ENCODE measurements at places on chromosomes 11 and 22.

GRCh38 chr11:112558691-112559090, 298.0 kb upstream of the PLET1 start:
- DNase-seq, result no peak

DNA sequence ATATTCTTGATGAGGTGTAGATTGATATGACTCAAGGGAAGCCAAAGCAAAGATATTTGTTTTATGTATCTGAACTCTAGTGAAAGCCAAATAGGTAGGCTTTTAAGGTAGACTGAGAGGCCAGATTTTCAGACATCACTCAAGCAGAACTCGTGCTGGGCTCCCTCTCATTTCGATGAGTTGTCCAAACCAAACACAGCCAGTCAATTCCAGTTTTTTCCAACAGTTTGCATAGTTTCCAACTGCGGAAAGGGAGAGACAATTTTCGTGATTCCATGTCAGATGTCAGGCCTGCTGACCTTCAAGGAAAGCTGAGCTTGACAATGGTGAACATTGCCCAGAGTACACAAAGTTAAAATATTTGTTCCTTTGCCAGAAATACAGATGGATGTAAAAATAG, 110.9 kb upstream of the MPPED2 start:
- no peak for DNase-seq

DNA sequence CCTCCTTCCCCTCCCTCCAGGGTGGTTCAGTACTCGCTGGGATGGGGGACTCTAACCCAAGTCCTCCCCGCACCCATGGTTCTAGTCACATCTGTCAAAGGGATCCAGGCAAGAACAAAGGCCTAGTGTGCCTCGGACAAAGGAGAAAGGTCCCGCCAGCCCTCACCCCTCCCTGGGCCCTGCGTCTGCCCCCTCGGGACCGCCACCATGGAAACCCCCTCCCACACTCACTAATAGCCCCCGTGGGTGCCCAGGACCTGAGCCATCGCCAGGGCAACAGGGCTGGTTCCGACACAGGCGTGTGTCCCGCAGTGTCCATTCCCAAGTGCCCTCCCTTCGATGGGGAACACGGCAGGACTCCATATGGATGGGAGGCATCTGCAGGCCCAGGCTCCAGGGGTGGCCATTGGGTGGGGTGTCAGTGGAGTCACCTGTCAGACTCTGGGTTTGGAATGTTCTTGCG, 5.1 kb upstream of the CARNS1 start:
- no peak for DNase-seq

DNA sequence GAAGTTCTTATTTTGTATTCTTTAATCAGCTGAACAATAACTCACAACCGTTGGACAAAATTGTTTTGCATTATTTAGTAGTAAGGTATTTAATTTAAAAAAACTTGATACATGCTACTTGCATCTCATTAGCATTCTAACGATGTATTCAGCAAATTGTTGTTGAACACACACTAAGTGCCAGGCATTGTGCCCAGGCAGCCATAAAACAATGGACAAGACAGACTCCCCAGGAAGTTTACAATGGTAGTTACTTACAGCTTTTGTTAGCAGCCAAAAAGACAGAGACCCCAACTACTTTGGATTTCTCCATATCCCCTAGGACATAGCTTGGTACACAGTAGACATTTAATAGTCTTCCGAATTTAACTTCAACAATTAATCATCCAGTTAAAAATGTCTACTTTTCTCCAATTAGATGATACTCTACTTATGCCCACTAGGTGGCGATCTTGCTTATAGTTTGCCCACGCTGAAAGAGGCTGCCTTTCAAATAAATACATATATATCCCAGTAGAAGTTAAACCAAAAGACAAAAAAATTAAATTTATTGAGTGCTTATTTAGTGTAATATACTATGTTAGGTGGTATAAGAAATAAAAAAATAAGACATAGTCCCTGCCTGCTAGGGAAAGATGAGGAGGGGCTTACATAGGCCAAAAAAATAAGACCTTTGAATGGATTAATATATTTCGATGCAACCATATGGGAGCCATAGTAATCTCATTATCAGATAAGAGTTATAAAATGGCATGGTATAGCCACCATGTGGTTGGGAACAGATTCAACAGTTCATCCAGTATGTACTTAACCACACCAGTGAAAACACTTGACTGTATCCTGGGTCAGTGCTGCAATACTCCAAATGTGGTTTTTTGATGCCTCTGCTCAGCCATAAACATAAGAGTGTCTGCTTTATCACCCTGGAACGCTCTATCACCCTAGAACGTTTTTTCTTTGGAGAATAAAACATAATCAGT, 2.0 kb upstream of the FJX1 start:
- peak; percentile 57 for DNase-seq

- no peak for DNase-seq
Measured at GRCh38 chr11:73990730-73991129, 8.1 kb upstream of the UCP2 start.

DNA sequence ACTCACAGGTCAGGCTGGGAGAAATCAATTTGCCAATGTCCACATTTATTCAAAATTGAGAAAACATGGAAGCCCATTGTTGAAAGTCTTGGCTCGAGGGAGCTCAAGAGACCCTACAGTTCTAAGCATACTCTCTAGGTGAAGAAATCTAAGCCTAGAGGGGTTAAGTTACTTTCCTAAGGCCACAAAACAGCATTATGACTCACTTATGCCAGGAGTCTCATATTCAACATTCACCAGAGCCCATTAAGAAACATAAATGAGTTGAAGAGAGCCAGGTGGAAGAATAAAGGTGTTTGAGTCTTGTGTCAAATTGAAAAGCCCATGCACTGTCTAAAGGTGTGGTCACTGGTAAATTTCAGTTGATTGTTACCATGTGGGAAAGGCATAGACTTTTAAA, 108.1 kb downstream of the INSC start:
- no peak for DNase-seq

- no peak for DNase-seq
Measured at GRCh38 chr11:132114185-132114584, 743.8 kb downstream of the NTM start.

DNA sequence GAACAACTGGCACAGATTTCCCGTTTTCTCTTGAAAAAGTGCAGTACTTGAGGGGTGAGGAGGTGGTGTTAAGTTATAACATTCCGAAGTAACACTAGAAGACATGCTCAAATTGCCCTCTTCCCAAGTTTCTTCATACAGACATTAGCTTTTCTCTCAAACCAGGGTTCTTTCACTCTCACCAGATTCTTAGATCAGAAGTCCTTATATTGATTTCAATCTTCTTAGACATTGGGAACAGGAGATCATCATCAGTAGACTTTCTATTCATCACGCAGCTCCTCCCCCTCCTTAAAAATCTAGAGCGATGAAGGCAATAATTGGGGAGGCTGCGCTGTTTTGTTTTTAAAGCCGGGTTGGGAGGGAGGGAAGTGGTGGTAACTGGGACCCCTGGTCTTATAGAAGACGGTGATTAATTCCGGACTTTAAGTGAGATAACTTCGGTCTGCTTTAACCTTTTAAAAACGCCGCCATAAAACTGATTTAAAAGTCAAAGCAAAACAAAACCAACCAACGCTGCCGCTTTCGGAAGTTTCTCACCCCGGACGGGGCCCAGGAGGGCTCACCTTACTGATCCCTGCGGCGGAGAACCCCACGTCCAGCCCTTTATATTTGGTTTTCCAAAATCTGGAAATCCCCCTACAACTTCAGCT, 665 bp downstream of the USP28 start:
- DNase-seq, result peak; percentile 25

DNA sequence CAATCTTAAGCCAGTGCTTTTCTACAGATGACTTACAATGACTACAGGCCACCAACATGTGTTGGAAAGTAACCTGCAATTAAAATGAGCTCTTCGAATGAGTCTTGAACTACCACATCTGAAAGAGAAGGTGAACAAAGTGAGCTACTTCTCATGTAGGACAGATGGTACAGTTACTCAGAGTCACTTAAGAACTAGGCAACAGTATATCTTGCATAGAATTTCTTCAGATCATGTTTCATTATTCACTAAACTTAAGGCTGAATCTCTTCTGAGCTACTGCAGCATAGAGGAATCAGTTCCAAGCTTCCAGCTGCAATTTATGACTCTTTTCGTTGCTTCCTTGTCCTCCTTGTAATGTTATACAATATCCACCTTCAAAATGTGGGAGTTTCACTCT, 270.9 kb downstream of the TTC28 start:
- DNase-seq, result no peak

DNA sequence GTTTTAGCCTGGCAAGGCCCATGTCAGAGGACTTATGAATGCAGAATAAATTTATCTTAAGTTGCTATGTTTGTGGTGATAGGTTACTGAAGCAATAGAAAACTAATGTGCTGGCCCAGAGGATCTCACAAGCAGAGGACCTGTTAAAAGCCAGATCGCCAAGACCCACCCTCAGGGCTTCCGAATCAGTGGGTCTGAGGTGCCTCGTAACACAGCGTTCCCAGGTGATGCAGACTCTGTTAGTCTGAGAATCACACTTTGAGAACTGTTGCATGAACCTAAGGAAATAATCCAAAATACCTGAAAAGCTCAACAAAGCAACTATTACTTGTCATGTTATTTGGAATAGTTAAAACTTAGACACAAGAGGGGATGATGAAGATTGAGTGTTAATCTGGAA, 6.7 kb upstream of the SCARF2 start:
- DNase-seq, result no peak

- no peak for DNase-seq
Measured at GRCh38 chr22:27466778-27467438, 334.6 kb downstream of the MN1 start.

DNA sequence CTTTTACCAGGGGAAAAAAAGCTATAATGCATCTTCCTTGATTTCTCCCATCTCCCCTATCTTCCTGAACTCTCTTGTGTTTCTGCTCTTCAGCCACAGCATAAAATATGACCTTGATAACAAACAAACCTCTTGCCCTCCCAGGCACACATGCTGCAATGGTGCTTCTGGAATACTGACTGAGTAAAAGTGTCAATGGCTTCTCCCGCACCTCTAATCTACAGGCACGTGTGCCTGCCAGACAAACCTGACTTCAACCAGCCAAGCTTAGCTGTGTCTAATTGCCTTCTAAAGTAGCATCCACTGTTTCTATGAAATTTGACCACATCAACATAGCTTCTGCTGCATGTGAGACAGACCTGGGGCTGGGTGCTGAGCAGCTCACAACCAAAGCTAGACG, 12.7 kb downstream of the OPCML start:
- no peak for DNase-seq

DNA sequence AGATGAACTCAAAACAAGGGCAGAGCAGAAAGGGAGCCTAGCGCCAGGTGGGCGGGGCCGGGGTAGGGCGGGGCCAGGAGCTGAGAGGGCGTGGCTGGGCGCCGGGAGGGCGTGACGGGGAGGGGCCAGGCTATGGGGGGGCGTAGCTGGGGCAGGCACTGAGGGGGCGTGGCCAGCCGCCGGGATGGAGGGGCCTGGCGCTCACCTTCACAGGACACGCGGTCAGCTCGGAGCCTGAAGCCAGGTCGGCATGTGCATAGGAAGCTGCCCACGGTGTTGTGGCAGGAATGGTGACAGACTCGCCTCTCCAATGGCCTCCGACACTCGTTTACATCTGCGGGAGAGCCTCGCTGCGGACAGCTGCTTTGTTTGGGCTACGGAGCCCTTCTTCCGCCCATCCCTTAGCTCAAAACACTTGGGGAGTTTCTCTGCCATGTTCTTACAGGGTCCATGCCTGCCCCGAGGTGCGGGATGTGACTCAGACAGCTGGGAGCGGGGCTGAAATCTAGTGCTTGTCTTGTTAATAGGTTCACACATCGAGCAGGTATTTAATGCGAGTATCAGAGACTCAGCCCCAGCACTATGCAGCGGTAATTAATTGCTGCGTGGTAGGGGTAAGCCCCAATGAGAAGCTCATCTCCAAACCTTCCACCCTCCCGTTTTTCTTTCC, 13.4 kb downstream of the VWCE start:
- DNase-seq, result peak; percentile 82

DNA sequence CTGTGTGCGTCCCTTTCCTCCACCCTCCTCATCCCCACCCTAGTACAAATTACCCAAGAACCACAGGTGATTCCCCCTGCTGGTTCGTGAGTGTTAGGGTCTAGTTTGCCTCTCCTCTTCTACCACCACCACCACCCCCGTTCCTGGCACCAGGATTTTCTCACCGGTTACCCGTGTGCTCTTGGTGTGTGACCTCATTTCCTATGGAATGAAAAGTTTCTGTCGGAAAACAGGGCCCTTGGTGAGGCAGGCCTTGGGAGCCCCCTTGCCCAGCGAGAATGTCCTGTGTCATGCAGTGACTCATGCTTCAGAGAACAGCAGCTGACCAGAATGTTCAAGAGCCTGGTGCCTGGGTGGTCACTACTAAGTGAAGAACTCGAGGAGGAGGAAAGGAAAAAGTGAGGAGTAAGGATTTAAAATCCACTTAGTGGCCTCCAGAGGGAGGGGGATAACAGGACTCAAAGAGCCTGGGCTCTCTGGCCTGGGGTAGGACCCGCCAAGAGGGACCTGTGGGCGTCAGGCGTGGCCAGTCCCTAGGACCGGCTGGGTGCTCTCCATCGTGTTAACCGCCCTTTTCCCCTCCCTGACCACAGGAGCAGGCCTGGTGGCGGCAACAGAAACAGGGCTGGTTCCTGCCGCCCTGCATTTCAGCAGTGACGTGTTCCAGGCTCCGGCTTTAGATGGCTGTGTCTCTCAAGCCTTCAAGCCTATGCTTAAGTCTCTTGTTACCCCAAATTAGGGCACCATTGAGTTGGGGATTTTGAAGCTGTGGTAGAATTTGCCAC, 30.2 kb downstream of the C22orf31 start:
- DNase-seq, result peak; percentile 41

DNA sequence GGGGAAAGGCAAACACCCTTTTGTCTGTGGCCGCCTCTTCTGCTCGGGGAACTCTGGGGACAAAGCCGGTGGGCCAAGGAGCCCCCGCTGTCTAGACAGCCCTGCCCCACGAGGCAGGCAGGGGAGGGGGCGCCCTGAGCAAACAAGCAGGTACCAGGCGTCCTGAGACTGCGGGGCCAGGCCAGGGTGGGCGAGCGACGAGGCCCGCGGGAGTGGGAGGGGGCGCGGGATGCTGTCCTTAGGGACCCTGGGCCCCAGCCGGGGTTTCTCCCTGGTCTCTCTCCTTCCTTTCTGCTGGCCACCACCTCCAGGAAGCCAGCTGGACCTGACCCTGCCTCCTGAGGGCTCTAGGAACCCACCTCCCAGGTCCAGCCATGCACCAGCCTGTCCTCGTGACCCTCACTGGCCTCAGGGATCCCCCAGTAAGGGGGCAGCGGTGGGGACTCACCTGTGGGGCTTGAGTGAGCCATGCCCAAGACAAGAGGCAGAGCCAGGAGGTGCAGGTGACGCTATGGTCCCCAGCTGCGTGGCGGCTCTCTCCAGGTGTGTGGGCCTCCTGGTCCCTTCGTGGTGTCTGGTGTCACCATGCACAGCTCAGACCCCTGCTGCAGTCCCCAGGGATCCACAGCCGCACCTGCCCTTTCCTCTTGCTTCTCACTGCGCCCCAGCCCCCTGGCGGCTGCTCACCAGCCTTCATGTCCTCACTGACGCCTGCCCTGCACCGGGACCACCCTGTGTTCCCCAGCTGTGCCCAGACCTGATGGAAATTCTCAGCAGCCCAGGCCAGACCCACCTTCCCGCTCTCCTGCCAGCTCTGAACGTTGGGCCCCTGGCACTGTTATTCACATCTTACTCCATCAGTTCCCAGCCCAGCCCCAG, 26.5 kb upstream of the MUC5AC start:
- no peak for DNase-seq

Data from RWPE1 (cell line).